ENCODE measurements at places on chromosomes 7 and 10.

- DNase-seq: no peak
Observed at GRCh38 chr7:103592844-103593243, 146.8 kb upstream of the SLC26A5 start.

DNA sequence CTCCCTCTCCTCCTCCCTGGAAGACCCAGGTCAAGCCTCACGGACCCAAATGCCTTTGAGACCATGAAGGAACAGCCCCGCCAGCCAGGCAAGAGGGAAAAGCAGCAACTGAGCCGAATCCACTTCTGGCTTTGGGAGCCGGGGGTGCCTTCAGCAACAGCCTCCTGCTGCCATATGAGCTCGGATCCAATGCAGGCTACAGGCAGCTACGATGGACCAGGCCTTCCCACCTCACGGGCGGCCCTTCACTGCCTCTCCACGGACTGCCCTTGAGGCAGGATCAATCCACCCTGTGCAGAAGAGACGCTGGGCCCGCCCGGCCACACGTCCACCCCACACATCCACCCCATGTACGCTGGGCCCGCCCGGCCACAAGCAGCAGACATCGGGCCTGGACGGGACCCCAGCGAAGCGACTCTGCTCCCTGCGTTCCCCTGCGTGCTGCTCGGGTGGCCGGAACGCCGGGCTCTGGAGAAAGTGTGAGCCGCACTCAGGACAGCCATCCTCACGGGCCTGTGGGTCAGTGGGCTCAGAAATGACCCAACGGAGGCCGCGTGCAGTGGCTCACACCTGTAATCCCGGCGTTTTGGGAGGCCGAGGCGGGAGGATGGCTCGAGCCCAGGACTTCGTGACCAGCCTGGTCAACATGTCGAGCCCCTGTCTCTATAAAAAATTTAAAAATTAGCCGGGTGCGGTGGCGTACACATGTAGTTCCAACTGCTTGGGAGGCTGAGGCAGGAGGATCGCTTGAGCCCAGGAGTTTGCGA lies 82.0 kb downstream of the FOXL3 start:
- DNase-seq: peak; percentile 8

DNA sequence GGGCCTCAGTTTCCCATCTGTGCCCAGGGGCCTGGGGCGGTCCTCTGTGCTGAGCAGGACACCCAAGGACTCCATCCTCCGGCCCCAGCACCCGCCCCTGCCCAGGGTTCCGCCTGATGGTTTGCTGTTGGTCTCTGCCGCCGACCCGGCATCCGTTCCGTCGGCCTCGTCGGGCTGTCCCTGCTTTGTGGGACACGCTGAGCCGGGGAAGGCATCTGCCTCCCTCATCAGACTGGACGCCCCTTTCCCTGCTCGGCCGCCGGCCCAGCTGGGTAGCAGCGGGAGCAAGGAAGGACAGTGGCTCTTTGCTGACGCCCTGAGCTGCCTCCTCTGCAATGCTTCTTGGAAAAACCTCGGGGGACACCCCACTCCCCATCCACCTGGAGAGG lies 39.5 kb downstream of the FAM20C start:
- DNase-seq: no peak

GRCh38 chr10:87092861-87093631 lies 1.6 kb downstream of the GLUD1 start:
- no peak for DNase-seq

GRCh38 chr10:75137533-75138438 lies 26.3 kb downstream of the SAMD8 start:
- DNase-seq: peak; percentile 19

DNA sequence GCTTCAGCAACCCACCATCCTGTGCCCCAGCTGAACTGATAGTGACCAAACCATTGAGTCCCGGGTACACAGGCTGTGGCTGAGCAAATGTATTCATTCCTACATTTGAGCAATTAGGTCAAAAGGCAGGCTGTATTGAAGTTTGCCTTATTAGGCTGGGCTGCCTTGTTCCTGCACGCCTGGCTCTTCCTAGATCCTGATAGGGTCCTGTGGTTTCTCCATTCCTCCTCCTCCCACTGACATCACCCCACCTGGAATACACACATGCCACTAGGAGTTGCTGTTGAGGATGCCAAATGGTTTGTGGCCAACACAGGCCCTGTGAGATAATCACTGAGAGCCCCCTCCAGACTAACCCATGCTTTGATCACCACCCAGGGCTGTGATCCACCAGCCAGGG lies 66.4 kb upstream of the FGFR2 start:
- no peak for DNase-seq

- DNase-seq: peak; percentile 56
Observed at GRCh38 chr7:23474094-23474828, 4.0 kb upstream of the IGF2BP3 start.

DNA sequence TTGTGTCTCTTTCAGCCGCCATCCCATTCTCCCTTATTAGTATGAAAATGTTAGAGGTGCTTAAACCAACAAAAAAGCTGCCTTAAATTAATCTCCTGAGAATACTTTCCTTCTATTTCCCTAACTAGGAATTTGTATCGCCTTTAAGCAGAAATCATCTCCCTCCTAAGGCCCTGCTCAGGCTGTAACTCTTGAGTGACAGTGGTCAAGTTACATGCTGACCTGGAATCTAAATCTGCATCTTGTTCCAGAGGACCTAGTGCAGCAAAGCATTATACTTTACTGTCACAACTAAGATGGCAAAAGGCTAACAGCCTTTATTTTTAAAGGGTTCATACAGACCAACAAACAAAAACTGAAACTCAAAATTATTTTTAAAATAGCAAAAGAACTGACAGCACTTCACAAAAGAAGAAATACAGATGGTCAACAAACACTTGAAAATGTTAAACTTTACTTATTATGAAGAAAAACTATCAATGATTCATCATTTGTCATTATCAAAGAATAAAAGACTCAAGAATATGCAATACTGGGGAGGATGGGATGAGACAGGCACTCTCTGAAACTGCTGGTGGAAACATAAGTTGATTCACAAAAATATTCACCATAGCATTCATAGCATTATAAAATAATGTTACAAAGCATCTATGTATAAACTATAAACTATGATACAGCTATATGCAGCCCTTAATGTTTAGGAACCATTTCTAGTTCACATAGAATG lies 11.0 kb downstream of the CYREN start:
- no peak for DNase-seq

All from activated naive CD4-positive, alpha-beta T cell treated with anti-CD3 and anti-CD28 coated beads, Interleukin-2, amount 50 U/mL, for 16 hours (primary cell).